T-cell (primary cell): ENCODE measurements at places on chromosomes 3 and 15.

DNA sequence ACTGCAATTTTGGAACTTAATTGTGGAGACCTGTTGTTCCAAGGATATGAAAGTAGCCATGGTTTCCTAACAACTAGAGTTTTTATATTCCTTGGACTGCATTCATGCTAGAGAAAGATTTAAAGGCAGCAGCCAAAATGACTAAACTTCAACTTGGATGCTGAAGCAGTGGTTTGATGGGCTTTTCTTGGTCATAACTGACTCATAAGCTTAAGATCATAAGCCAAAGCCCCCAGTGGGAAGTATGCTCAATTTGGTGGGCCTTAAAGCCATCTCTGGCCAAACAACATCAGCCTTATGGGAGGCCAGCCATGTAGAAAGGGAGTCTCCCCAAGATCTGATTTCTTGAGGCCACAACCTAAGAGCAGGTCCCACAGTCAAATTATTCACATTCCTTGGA, 80.2 kb downstream of the ZNF280D start:
- DNase-seq = no peak

GRCh38 chr3:10520072-10520471, 14.7 kb upstream of the ATP2B2 start:
- no peak for DNase-seq

- no peak for DNase-seq
These were observed 73.3 kb downstream of the SYNPR start for GRCh38 chr3:63351159-63352007.

- no peak for DNase-seq
These were observed 64.1 kb downstream of the CDIN1 start for GRCh38 chr15:36643551-36643950.

GRCh38 chr3:29347412-29347811, 66.5 kb downstream of the RBMS3 start:
- DNase-seq = no peak

- DNase-seq = no peak
These were observed 125.9 kb downstream of the ATP10A start for GRCh38 chr15:25737218-25737643.

GRCh38 chr15:67331676-67332075, 77.1 kb downstream of the IQCH start:
- no peak for DNase-seq

- DNase-seq = no peak
These were observed 17.4 kb downstream of the GRIP2 start for GRCh38 chr3:14522768-14523167.

- no peak for DNase-seq
These were observed 34.7 kb upstream of the BNIP2 start for GRCh38 chr15:59723687-59724346.

DNA sequence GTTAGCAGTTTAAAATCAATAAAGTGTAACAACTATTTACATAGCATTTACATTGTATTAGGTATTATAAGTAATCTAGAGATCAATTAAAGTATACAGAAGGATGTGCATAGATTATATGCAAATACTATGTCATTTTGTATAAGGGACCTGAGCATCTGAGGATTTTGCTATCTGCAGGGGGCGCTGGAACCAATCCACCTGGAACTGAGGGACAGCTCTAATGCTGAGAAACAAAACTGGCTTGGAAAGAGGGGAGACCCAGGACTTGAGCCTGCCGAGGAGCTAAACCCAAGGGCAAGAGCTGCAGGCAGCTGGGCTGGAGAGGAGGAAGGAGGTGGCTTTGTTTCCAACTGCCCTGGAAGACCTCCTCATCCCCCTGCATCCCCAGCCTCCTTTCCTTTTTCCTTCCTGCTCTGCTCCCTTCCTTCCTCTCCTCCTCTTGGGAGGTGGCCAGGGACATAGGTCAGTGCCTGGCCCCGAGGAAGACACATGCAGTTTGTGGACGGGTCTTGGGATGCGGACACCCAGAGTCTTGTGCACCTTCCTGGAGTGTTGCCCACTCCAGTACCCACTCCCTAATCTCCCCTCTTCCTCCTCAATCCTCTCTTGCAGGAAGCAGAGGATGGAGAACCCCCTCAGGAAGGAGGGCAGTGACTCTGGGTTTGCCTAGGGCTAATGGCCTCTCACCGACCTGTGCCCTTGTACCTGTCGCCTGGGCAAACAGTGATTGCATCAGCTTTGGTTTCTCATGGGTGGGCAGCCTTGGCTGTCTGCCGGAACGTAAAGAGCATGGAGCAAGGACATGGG, 825 bp upstream of the RTP3 start:
- peak; percentile 30 for DNase-seq

GRCh38 chr3:27628026-27628750, 93.9 kb downstream of the EOMES start:
- DNase-seq = no peak

- no peak for DNase-seq
These were observed 206.6 kb downstream of the UACA start for GRCh38 chr15:70556779-70557178.

DNA sequence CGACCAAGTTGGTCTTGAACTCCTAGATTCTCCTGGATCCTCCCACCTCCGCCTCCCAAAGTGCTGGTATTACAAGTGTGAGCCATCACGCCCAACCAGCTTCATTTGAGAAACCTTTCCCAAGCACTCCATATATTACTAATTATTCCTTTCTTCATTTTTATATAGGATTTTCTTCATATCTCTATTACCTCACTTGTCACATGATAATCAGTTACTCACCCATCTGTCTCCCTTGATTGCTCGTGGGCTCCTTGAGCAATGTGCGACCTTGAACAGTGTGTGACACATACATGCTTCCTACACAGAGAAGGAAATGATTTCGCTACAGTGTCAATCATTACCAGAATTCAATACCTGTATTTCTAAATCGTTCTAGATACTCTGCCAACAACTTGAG, 110.7 kb upstream of the C2CD4B start:
- DNase-seq = no peak

GRCh38 chr3:8851703-8852102, 82.3 kb upstream of the OXTR start:
- no peak for DNase-seq

DNA sequence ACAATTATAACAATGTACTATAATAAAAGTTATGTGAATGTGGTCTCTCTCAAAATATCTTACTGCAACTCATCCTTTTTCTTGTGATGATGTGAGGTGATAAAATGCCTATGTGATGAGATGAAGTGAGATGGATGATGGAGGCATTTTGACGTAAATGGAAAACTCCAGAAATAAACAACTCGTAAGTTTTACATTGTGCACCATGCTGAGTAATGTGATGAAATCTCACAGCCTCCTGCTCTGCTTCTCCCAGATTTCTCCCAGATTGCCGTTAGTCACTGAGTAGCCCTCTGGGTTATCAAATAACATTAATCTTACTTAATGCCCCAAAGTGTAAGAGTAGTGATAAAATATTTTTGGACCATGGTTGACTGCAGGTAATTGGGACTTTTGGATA, 64.8 kb upstream of the SLCO2A1 start:
- DNase-seq = no peak

DNA sequence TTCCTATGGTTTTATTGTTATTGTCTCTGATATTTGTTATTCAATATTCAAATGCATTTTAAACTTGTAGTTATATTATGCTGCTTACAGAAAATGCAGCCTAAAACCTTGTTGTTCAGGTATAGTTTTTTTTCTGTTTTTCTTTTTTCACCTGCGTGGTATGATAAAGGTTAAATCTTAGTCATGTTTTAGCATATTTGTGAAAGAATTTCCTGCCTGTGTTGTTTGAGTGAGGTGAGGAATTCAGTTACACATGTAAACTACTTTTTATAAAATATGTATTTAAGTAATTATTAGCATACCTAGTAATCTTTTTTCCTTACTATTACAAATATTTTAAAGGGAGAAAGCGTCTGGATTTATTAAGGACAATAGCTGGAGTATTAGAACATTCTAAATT, 90.0 kb upstream of the NAALADL2 start:
- DNase-seq = no peak

- DNase-seq = no peak
These were observed 96.3 kb upstream of the MBNL1 start for GRCh38 chr3:152172460-152172859.

DNA sequence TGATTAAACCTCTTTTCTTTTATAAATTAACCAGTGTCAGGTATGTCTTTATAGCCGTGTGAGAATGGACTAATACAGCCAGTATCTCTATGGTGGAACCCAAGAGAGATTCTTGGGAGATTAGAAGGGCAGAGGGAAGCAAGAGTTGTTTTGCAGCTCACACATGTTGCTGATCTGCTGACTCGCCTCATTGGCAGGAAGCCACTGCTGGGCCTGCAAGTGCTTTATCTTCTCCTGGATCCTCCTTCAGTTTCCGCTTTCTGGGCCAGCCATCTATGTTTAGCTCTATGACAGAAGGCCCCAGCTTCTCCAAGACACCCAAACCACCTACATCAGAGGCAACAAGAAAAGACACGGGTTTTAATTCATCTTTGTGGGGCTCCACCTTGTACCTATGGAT, 23.4 kb upstream of the GALNT15 start:
- DNase-seq = no peak

- no peak for DNase-seq
These were observed 83.6 kb downstream of the CCR1 start for GRCh38 chr3:46124216-46125177.

DNA sequence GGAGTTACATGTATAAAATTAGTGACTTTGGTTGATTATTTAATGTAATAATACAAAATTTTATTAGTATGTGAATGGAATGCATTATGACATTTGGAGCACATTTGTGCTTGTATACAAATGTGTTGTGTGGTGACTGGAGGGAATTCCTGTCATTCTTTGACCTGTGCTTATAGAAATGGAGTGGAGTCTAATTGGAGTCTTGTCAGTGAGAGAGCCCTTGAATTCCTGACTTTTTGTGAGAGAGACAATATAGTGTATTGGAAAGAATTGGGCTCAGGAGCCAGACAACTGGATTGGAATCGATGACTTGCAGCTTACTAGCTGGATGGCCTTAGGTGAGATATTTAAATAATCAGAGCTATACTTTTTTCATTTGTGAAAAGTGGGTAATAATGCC, 9.4 kb downstream of the TCF12 start:
- no peak for DNase-seq

GRCh38 chr3:3447641-3448040, 268.1 kb upstream of the CRBN start:
- no peak for DNase-seq

DNA sequence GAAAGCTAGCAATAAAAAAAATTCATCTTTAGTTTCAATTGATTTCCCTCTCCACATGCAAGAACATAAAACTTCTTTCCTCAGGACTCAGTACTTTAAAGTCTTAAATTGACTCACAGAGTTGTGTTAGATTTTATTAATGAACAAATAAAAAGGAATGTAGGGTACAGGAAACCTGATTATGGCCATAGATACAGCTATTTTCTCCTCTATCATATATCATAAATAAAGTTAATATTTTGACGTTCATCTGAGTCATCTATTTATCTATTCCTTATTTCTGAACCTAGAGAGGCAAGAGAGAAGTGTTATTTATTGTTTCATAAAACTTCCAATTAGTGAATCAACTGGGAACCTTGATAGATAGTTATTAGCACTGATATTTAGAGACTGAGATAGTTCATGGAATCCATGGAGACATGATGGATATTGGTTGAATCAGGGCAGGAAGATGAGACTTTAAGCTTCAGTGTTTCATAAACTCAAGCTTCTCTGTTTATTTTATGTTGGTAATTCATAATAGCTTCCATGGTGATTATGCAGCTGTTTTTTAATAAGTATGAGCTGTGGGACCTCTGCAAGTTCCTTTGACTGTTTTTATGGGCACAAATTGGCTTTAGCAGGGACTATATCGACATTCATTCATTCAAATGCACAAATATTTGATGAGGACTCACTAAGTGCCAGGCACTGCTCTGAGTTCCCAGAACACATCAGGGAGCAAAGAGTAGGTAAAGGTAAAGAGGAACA, 143.5 kb upstream of the TGFBR2 start:
- DNase-seq = no peak
